Left ventricle myocardium inferior (tissue), 1 donor: ENCODE measurements at places on chromosomes 7 and 10. TPM values are rescaled to one million over a fixed set of nuclear protein-coding genes. Genes with fewer than 3 reads are reported as not detected.
A peak's percentile ranks its signal among the peaks of the same experiment; 100 is the strongest.

GRCh38 chr7:114466917-114467316, 52.3 kb downstream of the FOXP2 start:
- H3K4me3 ChIP-seq, result no peak overlapping the region
- no peaks in the 10 kb centered on the region for H3K27me3 ChIP-seq
- DNase-seq, result no peak
- H3K36me3 ChIP-seq, result no peaks in the 10 kb centered on the region
- no peak overlapping the region for H3K27ac ChIP-seq

DNA sequence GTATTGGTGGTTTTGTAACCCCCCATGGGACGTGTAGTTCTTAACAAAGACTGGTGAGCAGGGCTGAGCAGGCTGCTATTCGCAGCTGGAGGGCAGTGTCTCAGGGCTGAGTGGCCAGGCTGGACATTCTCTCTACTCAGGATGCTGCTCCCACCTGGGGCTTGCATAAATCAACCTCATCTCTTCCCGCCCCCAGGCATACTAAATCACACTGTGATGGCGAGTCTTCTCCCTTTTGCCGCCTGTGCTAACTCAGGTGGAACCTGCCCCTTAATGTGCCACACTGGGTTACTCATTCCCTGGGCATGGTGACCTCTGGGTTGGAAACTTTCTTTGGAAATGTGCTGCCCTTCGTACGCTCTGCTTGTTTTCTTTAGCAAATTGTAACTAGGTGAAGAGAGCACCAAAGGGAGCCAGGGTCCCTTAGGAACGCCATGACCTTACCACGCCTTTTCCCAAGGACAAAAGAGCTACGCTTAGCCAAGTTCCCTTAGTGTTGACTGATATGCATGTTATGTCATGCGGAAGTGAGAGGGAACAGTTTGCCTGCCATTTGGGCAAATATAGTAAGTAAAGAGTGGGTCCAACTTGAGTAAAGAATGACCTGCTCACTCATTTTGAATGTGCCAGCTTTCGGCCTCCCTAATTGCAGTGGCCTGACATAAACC, 40.4 kb upstream of the COBL start:
- H3K4me3 ChIP-seq, result no peak overlapping the region
- no peaks in the 10 kb centered on the region for H3K36me3 ChIP-seq
- H3K27ac ChIP-seq, result peak overlapping the region; percentile 77

GRCh38 chr10:84267503-84268126, 22.8 kb downstream of the RGR start:
- DNase-seq, result no peak
- H3K27me3 ChIP-seq, result peaks cover 44% of the 10 kb centered on the region

DNA sequence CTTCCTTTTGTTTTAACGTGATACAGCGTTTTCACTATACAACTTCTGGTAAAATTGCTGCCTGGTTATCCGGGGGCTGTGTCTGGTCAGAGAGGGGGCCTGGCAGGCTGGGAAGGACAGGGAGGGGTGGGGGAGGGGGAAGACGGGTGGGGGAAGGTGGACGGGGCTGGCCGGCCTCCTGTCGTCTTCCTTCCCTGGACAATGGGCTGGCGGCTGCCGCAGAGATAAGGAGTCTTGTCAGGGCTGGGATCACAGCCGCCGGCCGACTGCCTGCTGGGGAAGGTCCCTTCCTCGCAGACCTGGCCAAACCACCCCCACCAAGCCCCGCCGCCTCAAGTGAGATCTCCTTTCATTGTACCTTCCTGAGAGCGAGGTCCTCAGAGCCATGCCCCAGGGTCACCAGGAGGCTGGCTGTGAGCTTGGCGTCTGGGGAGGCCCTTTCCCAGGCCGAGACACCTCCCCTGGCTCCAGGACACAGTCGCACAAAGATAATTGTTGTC, 151.2 kb upstream of the TNRC18 start:
- H3K27me3 ChIP-seq, result no peaks in the 10 kb centered on the region
- peak overlapping the region; percentile 75 for H3K27ac ChIP-seq
- no peak for DNase-seq
- no peaks in the 10 kb centered on the region for H3K36me3 ChIP-seq
- H3K4me1 ChIP-seq, result peaks cover 27% of the 10 kb centered on the region

DNA sequence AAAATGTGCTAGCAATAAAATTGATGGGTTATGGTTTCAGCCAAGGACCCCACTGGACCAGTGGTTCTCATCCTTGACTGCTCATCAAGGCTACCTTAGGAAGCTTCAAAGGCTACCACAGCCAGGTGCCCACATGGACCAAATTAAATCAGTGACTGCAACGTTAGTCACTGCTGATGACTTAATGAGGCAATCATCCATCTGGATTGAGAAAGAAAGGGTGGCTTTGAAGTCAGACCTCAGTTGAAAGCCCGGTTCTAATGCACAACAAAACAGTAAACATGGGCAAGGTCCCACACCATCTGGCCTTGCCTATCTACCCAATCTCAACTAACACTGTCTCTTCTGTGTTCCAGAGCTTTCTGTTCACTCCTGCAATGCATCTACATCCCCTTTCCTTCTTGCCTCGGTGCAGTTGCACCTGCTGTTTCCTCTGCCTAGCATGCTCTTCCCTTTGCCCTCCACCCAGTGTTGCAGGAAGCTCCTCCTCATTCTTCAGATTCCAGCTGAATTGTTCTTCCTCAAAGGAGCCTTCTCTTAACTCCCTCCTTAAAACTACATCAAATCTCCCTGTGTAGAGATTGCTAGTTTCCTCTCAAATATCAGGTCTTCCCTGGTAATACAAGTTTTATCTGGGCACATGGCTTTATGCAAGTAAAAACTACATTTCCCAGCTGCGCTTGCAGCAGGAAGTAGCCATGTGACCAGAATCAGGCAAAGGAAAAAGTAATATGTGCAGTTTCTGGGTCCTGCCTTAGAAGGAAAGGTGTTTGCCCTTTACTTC, 10.3 kb upstream of the KCNK18 start:
- H3K27ac ChIP-seq, result no peak overlapping the region
- no peak overlapping the region for H3K4me3 ChIP-seq
- peaks cover 51% of the 10 kb centered on the region for H3K27me3 ChIP-seq
- no peak for DNase-seq
- no peaks in the 10 kb centered on the region for H3K4me1 ChIP-seq

DNA sequence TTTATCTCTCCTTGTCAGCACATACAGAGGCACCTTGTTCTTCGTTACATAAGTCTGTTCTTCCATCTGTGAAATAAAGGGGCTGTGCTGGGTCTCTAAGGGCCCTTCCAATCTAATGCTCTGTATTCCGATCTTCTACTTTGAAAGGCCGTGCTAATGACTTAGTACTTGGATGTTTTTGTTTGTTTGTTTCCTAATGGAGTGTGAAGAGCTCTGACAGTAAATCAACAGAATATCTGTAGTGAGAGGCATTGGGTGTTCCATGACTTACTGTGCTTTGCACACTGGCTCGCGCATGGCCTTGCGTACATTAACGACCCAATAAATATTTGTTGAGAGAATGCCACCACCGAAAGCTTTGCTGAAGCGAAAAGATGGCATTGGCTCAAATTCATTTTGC, 162.1 kb downstream of the CHN2 start:
- DNase-seq, result no peak
- no peak overlapping the region for H3K4me3 ChIP-seq
- H3K36me3 ChIP-seq, result no peaks in the 10 kb centered on the region
- no peaks in the 10 kb centered on the region for H3K27me3 ChIP-seq

DNA sequence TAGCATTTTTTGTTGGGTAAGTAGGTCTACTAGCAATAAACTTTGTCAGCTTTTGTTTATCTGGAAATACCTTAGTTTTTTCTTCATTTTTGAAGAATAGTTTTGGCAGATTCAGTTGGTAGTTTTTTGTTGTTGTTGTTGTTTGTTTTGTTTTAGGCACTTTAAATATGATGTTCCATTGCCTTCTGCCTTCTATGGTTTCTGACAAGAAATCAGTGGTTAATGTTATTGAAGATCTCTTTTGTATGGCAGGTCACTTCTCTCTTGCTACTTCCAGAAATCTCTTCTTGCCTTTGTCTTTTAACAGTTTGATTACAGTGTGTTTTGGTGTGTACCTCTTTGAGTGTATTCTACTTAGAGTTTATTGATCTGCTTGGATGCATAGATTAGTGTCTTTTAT, 41.8 kb upstream of the ZNF365 start:
- no peaks in the 10 kb centered on the region for H3K36me3 ChIP-seq
- H3K4me1 ChIP-seq, result no peaks in the 10 kb centered on the region
- H3K27me3 ChIP-seq, result no peaks in the 10 kb centered on the region
- no peak overlapping the region for H3K4me3 ChIP-seq

- DNase-seq, result no peak
- no peak overlapping the region for H3K27ac ChIP-seq
- no peak overlapping the region for H3K4me3 ChIP-seq
- no peaks in the 10 kb centered on the region for H3K27me3 ChIP-seq
Observed at GRCh38 chr7:129713544-129713943, 102.0 kb downstream of the NRF1 start.

GRCh38 chr10:22643775-22644174, 70.6 kb downstream of the PIP4K2A start:
- H3K4me1 ChIP-seq, result peaks cover 28% of the 10 kb centered on the region
- no peaks in the 10 kb centered on the region for H3K27me3 ChIP-seq
- H3K36me3 ChIP-seq, result no peaks in the 10 kb centered on the region
- no peak overlapping the region for H3K27ac ChIP-seq
- DNase-seq, result no peak

- no peaks in the 10 kb centered on the region for H3K36me3 ChIP-seq
- H3K4me3 ChIP-seq, result no peak overlapping the region
- H3K27ac ChIP-seq, result peak overlapping the region; percentile 52
- H3K4me1 ChIP-seq, result no peaks in the 10 kb centered on the region
- DNase-seq, result no peak
- H3K27me3 ChIP-seq, result no peaks in the 10 kb centered on the region
Observed at GRCh38 chr7:66668677-66669076, 40.0 kb downstream of the KCTD7 start.

- DNase-seq, result no peak
- H3K4me1 ChIP-seq, result peaks cover 55% of the 10 kb centered on the region
- no peak overlapping the region for H3K27ac ChIP-seq
- no peak overlapping the region for H3K4me3 ChIP-seq
- H3K27me3 ChIP-seq, result no peaks in the 10 kb centered on the region
Observed at GRCh38 chr10:49169776-49170175, 18.4 kb downstream of the TMEM273 start.

- DNase-seq, result no peak
- H3K36me3 ChIP-seq, result no peaks in the 10 kb centered on the region
- peaks cover 16% of the 10 kb centered on the region for H3K4me1 ChIP-seq
- H3K27ac ChIP-seq, result peak overlapping the region; percentile 55
Observed at GRCh38 chr10:91340613-91341362, 69.4 kb upstream of the HECTD2 start.

DNA sequence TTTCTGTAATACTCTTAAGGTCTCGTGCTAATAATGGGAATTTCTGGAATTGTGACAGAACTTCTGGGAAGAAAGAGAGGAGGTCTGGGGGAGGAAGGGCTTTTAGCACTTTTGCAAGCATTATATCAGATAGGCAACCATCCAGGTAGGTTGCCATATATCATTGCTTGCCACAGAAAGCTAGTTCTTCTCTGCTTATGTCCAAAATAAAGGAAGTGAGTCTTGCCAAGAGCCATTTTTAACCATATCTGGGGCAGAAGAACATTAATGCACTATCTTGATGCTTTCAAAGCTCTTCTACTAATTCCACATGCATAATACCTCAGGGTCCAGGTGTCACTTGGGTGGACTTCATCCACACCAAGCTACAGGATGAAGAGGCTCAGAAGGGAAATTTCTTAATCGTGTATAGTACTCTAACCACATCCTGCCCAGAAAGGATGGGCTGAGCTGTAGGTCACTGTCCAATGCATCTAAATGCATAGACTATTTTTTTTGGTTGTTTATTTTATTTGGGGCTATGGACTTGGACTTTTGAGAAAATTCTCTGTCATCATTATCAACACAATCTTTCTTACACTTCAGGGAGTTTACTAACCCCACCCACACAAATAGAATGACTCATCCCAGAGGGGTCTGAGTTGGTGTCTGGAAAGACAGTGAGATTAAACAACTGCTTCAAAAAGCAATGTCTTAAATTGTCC, 68.9 kb upstream of the ADO start:
- H3K27ac ChIP-seq, result no peak overlapping the region
- no peak for DNase-seq
- H3K36me3 ChIP-seq, result no peaks in the 10 kb centered on the region
- H3K27me3 ChIP-seq, result peaks cover 25% of the 10 kb centered on the region
- H3K4me3 ChIP-seq, result no peak overlapping the region

DNA sequence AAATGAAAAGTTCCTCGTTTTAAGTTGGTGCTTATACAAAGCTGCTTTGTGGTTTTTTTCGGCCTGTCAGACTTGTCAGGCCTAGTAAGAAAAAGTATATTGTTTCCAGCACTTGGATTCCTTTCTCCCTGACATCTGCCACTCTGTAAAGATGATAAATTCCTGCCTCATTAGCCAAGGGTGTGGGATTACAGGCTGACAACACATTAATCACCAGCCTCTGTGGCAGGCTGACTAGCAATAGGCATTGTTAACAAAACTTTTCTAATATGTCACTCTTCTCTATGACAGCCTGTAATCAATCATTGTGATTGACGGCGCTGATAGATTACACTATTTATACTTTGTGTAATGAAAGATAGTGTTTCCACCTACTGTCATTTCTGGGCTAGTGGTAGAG, 682.5 kb downstream of the LRMDA start:
- H3K27ac ChIP-seq, result no peak overlapping the region
- no peak for DNase-seq
- peaks cover 12% of the 10 kb centered on the region for H3K4me1 ChIP-seq

GRCh38 chr10:91711885-91712680, 79.2 kb upstream of the PPP1R3C start:
- H3K4me1 ChIP-seq, result no peaks in the 10 kb centered on the region
- H3K36me3 ChIP-seq, result no peaks in the 10 kb centered on the region
- peaks cover 16% of the 10 kb centered on the region for H3K27me3 ChIP-seq
- H3K4me3 ChIP-seq, result no peak overlapping the region

GRCh38 chr10:88953662-88954061, 1.1 kb upstream of the ACTA2 start:
- no peak for DNase-seq
- peaks cover 33% of the 10 kb centered on the region for H3K4me1 ChIP-seq
- H3K36me3 ChIP-seq, result no peaks in the 10 kb centered on the region

DNA sequence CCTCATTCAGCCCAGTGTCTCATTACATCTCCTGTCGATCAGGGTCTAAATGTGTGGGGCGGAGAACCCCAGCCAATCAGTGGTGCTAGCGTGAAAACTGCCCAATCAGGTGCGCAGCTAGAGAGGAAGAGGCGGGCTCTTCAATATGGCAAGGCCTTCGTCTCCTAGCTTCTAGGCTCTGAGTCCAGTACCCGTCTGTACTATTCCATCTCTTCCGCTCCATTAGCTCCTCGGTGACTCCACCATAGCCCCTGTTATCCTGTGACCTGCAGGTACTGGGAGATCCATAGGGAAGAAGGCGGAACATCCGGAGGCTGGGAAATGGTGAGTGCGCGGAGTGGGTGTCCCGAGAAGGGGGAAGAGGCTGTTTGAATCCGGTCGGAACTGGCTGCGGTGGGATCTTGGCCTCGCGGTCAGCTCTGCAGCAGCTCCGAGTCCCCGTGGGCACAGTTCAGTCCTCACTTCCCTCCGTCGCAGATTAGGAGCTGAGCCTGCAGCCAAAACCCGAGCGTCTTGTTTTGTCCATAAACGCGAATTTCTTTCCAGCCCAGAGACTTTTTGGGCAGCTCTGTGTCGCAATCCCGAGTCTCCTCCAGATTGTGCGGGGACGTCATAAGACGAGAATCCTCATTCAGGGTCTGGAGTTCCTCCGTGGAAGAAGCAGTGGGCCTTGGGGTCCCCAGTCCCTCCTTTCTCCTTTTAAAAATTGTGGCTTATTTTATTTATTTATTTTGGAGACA, at the start of gene ZNF727:
Gene ZNF727 (plus strand): TSS at position 134 of the 740 bp plus-strand sequence. CDS start 188 bp downstream, at position 322.
- H3K27me3 ChIP-seq, result no peaks in the 10 kb centered on the region
- DNase-seq, result peak; percentile 76
- peak within 1 kb of the TSS; percentile 87 for H3K27ac ChIP-seq
- H3K4me1 ChIP-seq, result peaks cover 15% of the 10 kb centered on the region

Gene TET1
- total RNA-seq, result 2.2 TPM

Gene VSIR
- total RNA-seq, result 104 TPM

Gene DNAJC12
- total RNA-seq, result 6.1 TPM

Gene KLF14
- 0.11 TPM for total RNA-seq

Gene SDK1
- total RNA-seq, result 1.3 TPM

Gene OR2A7
- total RNA-seq, result 0.16 TPM

Gene ARHGAP22
- 3.8 TPM for total RNA-seq
